ENCODE measurements at places on chromosomes 2 and 18. TPM values are rescaled to one million over a fixed set of nuclear protein-coding genes. Genes with fewer than 3 reads are reported as not detected.

- DNase-seq = no peak
These were observed 405 bp downstream of the CASP10 start for GRCh38 chr2:201183365-201183727.

- no peak for DNase-seq
These were observed 73.7 kb downstream of the TANK start for GRCh38 chr2:161233858-161234431.

DNA sequence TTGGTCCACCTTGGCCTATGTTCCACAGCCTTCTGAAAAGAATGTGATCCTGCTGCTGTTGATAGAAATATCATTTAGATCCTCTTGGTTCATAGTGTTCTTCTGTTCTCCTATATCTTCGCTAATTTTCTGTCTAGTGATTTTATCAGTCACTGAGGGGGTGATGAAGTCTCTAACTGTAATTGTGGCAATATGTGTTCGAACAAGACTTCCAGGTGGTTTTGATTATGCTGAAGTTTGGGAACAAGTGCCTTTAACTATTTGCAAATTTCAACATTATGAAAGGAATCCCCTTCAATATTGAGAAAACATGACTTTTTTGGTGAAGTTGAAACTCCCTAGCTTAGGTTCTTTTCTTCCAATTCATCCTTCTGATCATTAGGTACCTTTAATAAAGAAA lies 140.4 kb downstream of the MTX2 start:
- DNase-seq = no peak

- DNase-seq = no peak
These were observed 1233.6 kb upstream of the TMEFF2 start for GRCh38 chr2:193428336-193428818.

SULT1C4 gene
- 1.7 TPM for total RNA-seq

GRCh38 chr2:226983895-226984749 lies 148.3 kb downstream of the RHBDD1 start:
- DNase-seq = no peak

IL1F10 gene
- not detected for total RNA-seq

- peak; percentile 66 for DNase-seq
These were observed 513.4 kb downstream of the TNS1 start for GRCh38 chr2:217489145-217489960.

- DNase-seq = no peak
These were observed 6.2 kb downstream of the STK39 start for GRCh38 chr2:168241208-168241607.

DNA sequence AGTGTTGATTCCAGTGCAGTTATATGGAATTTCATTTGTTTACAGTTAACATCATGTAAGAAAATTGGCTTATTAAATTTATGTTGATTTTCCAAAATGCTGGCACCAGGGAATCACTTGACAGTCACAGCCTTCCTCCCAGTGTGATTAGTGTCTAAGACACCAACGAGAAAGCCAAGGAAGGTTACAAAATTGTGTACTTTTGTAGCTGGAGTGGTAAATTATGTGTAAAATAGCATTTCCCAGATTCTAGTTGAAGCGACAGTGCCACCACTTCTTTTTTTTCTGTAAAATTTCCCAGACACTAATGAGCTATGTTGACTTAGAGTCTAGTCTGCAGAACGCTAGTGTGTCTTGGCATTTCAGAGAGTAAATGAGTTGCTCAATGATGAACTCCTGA lies 101.3 kb downstream of the NCK2 start:
- DNase-seq = no peak

GRCh38 chr2:27275211-27276150 lies at the start of gene DNAJC5G:
TSS of gene DNAJC5G (plus strand) at chr2:27275433. CDS start at chr2:27276729, 1,296 bp downstream.
- DNase-seq = no peak

MREG gene
- total RNA-seq = 1.9 TPM

- DNase-seq = no peak
These were observed 161.6 kb downstream of the EPHA4 start for GRCh38 chr2:221410487-221410886.

NCKAP5 gene
- total RNA-seq = 1.2 TPM

FRZB gene
- 0.03 TPM for total RNA-seq

GRCh38 chr2:207720517-207721187 lies 9.2 kb downstream of the CCNYL1 start:
- no peak for DNase-seq

GRCh38 chr2:168841445-168841844 lies 39.0 kb downstream of the NOSTRIN start:
- no peak for DNase-seq

GRCh38 chr2:84865181-84865783 lies 15.6 kb downstream of the TRABD2A start:
- DNase-seq = no peak

- DNase-seq = no peak
These were observed 1985.1 kb upstream of the PIK3C3 start for GRCh38 chr18:39969803-39970494.

CFAP65 gene
- total RNA-seq = not detected

DNA sequence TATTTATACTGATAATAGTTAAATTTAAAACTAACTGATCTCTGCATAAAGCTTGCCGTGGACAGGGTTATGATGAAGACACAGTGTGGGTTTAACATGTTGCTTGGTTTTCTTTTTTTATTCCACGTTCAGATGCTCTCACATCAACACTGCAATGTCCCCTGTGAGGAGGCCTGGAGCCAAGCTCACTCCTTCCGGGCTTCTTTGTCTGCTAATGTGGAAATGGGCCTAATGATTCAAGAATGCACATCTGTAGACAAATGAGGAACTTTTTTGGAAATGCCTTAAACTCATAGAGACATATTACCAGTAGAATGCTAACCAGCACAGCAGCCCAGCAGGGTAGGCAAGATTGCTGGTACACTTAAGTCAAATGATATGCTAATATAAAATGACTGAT lies 208.0 kb downstream of the GALR1 start:
- no peak for DNase-seq

GRCh38 chr2:112997151-112997550 lies 8.1 kb upstream of the IL36A start:
- no peak for DNase-seq

NGEF gene
- 9.3 TPM for total RNA-seq

DNA sequence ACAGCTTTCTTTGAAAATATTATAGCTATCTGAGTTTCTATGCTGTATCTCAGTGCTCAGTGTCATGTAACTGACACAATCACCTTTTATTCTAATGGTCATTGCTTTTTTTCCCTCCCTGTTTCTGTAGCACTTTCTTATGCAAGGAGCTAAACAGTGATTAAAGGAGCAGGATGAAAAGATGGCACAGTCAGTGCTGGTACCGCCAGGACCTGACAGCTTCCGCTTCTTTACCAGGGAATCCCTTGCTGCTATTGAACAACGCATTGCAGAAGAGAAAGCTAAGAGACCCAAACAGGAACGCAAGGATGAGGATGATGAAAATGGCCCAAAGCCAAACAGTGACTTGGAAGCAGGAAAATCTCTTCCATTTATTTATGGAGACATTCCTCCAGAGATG lies 56.4 kb downstream of the SCN2A start:
- DNase-seq = no peak

- DNase-seq = no peak
These were observed 7.5 kb downstream of the GALNT1 start for GRCh38 chr18:35588995-35589394.

DNA sequence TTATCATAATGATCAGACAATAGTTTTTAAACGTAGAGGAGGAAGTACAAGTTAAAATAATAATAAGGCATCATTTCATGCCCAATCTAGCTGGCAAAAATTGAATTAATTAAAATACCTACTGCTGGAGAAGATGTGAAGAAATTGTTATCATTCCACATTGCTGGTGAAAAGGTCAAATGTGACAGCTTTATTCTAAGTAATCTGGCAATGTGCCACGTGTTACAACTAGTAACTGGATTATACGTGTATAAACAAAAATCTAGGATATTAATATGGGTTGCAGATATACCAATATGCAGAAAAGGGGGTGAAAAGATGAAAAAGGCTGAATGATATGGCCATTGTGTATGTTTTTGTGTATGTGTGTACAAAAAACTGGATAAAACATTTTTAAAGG lies 32.4 kb downstream of the SMAD2 start:
- DNase-seq = no peak

All from SJSA1 (cell line).